Vagina (tissue), 2 donors: ENCODE measurements at places on chromosomes 6 and 20.
A peak's percentile ranks its signal among the peaks of the same experiment; 100 is the strongest.

GRCh38 chr6:170076466-170077165 is 214.3 kb downstream of the DLL1 start:
- DNase-seq, result no peak

DNA sequence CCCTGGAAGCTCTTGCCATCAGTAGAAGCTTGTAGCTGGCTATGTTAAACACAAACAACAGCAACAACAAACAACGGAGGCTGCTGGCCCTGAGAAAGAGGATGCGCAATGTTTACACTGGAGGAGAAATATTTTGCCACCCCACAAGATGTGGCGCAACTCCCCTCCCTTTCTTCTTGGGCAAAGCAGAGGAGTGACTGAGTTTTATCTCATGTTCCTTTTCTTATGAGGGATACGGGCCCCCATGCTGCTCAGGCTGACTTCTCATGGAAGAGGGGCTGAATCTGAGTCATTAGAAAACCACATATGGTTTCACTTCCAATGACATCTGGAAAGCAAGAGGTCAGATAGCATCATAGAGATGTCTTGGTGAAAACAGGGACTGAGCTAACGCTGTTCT is 75.9 kb upstream of the HDDC2 start:
- no peak for DNase-seq

DNA sequence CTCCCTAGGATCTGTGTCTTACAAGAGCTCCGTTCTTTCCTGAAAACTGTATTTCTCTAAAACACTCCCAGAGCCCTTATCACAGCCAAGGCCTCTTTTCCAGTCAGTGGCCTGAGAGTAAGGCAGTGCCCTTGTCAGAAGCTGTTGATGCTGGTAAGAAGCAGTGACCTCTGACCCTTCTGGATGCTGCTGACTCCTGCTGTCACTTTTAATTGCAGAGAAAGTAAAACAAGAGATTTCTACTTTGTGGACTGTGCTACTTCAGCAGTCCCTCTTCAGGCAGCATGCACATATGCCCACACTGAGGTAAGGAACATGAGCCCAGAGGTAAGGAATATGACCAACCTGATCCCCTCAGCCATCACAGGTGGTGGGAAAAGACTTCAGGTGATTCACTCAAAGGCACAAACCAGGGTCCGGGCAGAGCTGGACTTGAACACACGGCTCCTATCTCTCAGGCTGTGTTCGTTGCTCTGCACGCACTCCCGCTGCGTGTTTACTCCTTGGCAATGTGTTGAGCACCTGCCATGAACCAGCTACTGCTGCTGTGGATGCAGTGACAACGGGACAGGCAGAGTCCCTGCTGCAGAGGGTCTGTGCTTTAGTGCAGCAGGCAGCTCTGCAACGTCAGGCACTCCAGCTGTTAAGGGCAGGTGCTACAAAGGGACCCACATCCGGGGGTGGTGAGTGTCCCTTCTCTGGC is 201.9 kb upstream of the CST7 start:
- peak; percentile 76 for DNase-seq

DNA sequence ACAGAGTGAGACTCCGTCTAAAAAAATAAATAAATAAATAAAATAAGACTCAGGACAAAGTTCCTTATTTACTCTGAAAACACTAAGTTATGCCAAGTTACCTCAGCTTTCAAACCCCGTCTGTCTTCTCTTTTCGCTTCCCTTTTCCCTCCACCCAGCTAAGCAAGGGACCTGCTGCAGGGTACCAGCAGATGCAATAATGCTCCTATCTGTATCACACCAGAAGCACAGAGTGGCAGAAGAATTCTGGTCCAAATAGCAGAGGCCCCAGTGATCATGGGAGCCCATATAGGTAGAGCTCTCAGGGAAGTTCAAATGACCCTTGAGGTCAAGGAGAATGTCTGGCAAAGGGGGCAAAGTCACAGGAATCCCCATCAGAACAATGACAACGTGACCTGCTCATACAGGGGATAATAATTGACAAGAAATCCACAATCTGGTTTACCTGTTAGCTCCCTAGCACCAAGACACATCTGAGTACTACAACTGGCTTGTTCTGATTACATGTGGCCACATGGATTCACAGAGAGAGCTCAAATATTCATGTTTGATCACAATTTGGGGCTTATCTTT is 8.7 kb downstream of the GCM1 start:
- no peak for DNase-seq

DNA sequence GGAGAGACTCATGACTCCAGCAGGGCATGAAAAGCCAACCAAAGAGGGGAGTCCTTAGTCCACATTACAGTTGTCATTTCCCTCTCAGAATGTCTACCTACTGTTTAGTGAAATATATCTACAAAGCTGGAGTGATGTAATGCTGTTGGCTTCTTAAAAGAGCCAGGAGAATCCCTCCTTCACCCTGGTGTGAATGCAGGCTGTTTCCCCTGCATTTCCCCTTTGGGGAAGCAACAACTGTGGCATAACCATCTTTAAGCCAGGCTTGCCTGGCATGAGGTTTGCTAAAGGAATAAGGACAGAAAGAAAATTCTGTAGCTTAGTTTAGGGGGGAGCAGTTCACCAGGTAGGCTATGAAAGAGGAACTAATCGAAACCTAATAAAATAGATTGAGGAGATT is 129.5 kb downstream of the CRYBG1 start:
- DNase-seq, result no peak

DNA sequence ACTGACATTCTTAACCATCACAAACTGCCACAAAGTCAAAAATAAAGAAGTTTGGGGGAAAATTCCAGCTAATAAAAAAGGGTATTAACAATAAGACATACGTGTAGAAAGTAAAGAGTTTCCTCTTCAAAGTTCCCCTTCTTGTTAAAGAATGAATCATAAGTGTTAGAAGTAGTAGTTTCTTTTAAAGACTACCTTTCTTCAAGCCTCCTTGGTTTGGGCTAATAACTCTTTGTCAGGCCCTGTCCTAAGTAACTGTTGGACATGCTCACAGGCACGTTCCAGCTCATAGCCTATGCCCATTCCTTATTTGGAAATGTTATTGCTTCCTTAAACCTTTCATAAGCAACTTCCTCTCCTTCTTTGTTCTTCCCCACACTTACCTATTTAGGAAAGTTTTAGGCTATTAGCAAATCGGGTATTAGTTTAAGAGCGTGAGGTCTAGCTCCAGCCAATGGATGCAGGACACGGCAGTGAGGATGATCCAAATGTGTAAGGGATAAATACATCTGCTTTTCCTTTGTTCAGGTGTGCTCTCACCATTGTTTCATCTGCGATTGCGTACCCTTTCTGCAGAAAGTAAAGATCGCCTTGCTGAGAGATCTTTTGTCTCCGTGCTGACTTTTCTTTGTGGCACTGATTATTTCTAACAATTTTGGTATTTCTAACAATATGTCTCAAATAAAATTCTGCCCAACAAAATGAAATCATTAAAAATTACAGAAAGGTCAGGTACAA is 64.9 kb downstream of the CHD6 start:
- no peak for DNase-seq

- DNase-seq, result no peak
Observed at GRCh38 chr6:89310929-89311328, 4.2 kb downstream of the GABRR2 start.

DNA sequence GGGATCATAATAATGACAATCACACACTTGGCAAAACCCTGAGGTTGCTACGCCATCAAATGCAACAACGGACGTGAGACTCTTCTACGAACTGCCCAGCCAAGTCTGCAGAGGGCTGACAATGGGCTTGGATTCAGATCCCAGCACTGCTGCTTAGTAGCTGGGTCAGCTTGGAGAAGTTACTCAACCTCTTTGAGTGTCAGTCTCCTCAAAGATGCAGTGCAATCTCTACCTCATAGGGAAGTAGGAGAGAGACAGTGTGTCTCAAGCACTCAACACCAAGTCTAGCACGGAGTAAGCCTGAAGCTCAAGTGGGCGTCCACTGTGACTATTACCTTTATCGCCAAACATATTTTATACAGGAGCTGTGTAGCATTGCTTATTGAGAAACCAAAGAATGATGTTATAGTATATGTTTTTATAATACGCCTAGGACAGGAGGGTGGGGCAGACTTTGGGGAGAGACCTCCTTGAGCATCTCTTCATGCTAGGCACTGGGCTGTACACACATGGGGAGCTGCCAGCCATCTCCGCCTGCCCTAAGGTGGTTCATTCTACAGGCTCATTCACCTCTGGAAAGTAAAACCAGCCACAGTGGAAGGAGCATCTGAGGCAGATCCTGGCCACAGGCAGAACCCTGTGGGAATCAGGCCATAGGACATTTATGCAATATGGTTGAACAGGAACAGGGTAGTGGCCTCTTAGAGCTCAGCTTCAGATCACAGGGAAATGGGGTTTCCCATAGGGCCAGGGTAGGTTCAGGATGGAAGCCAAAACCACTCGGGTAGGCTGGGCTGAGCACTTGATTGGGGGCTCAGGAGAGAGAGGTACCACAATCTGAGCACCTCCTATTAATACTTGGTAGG is 160.2 kb downstream of the MRPL14 start:
- DNase-seq, result peak; percentile 67

DNA sequence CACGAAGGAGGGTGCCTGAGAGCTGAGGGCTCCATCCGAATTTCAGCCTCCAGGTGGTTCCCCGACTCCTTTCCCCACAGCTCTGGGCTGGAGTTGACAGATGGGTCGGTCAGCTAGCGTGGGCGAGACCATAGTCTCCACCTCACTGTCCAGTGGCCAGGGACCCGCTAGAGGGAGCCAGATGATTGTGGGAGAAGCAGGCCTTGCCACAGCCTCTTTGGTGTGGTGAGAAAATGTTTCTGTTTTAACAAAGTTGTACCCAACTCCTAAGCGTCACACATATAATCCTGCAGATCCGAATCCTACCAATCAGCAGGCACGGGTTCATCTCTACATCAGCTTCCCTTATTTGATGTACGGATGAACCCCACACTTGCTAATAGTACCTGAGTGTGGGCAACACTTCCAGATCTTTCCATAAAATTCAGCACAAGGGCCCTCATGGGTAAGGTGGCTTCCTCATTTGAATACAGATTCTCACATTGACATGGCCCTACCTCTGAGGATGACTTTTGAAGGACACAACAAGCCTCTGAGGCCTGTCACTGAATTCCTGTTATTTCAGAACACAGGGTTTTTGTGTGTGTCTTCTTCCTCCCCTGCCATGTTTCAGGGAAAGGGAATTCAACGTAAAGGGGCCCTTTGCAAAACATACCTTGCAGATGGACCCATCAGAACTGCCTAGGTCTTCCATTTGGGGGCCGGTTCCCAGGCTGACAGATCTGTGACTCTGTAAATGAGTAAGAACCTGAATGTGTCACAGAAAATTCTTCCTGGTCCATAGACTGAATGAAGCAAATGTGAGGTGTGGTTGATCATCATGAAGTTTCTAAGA is 103.2 kb upstream of the DUSP22 start:
- no peak for DNase-seq

- DNase-seq, result no peak
Observed at GRCh38 chr6:146515212-146515611, 28.4 kb upstream of the RAB32 start.

DNA sequence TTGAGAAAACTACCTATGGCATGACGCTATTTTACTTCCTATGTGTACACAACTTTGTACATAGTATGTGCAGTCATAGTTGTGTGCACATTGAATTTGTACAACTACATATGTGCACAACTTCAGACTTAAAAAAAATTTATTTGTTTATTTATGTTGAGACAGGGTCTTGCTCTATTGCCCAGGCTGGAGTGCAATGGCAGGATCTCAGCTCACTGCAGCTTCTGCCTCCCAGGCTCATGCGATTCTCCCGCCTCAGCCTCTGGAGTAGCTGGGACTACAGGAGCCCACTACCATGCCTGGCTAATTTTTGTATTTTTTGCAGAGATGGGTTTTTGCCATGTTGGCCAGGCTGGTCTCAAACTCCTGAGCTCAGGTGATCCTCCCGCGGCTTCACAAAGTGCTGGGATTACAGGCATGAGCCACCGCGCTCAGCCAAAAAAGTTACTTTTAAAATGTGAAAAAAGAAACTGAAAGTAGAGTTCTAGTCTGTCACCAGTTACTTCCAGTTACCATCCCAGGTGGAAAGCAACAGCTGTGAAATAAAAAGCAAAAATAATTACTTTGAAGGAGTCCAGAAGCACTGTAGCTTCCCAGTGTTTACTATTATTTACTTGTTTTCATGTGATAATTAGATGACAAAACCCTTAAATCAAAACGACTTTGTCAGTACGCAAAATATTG is 1.7 kb upstream of the ZKSCAN8 start:
- DNase-seq, result no peak

DNA sequence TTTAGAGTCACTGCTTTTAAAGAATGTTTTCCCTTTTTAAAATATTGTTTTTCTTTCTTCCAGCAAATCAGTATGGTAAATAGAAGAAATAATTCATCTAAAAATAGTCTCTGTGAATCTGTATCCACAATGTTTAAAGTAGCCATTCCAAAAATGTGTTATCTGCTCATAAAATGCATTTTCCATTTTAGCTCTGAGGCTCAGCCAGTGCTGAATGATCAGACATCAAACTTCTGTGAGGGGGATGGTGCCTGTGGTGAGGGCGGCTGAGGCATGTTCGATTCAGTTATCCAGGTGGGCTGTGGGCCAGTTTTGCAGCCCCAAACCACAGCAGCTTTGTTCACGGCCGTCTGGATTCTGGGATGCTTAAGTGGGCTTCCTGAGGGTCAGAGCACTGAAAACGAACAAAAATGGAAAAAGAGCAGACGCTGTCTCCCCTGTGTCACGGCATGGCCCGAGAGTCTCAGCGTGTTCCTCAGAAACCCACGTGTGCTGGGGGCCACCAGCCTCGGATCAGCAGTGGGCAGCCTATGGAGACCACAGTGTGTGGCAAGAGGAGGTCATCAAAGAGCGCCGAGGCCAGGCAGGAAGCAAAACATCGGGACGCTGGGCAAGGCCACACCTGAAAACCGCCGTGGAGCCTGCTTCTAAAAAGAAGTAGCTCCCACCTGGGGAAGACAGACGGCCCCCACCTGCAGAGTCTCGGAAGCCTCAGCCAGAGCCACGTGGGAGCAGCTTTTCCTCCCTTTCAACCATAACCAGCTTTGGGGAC is 134.9 kb upstream of the THBS2 start:
- peak; percentile 81 for DNase-seq

GRCh38 chr20:16712511-16712947 is 17.3 kb upstream of the SNRPB2 start:
- DNase-seq, result peak; percentile 16

GRCh38 chr6:143734641-143735063 is 56.9 kb downstream of the PHACTR2 start:
- no peak for DNase-seq

- DNase-seq, result no peak
Observed at GRCh38 chr6:6811128-6812009, 222.8 kb downstream of the LY86 start.

- no peak for DNase-seq
Observed at GRCh38 chr20:49233226-49233625, 14.0 kb downstream of the DDX27 start.

GRCh38 chr20:13213335-13213734 is 7.7 kb upstream of the ISM1 start:
- no peak for DNase-seq

GRCh38 chr6:43949551-43949991 is 177.7 kb downstream of the MRPL14 start:
- DNase-seq, result peak; percentile 34

DNA sequence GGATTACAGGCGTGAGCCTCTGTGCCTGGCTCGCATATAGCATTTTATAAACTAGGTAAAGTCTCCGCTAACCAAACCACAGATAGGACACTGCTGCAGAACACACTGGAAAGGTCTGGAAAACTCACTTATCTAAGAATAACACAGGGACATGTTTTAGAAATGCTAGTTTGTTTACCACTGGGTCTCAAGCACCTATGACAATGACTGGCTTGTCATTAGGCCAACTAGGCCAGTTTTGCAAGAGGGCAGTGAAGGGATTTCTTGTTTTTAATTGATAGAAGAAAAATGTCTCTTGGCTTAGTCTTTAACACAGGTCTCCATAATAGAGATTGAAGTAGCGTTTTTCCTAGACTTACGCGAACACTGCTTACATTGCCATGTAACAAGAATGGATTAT is 201.4 kb downstream of the TMEM242 start:
- DNase-seq, result no peak
